Brain microvascular endothelial cell (primary cell): ENCODE measurements at places on chromosomes 1 and 21.

DNA sequence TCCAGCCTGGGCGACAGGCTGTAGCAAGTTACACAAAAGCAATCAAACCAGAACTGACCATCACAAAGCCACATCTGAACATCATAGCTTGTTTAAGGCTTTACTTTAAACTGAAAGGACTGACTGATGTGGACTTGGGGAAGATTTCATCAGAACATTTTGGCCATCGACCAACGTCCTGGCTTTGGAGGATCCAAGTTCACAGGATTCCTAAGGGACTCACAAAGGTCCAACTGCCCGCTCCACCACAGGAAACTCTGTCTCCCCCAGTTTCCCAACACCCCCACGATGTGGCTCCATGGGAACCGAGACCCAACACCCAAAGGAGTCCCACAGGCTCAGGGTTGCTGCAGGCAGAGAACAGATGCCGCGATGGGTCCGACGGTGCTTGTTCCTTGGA is 9.3 kb downstream of the SSU72 start:
- DNase-seq, result no peak

DNA sequence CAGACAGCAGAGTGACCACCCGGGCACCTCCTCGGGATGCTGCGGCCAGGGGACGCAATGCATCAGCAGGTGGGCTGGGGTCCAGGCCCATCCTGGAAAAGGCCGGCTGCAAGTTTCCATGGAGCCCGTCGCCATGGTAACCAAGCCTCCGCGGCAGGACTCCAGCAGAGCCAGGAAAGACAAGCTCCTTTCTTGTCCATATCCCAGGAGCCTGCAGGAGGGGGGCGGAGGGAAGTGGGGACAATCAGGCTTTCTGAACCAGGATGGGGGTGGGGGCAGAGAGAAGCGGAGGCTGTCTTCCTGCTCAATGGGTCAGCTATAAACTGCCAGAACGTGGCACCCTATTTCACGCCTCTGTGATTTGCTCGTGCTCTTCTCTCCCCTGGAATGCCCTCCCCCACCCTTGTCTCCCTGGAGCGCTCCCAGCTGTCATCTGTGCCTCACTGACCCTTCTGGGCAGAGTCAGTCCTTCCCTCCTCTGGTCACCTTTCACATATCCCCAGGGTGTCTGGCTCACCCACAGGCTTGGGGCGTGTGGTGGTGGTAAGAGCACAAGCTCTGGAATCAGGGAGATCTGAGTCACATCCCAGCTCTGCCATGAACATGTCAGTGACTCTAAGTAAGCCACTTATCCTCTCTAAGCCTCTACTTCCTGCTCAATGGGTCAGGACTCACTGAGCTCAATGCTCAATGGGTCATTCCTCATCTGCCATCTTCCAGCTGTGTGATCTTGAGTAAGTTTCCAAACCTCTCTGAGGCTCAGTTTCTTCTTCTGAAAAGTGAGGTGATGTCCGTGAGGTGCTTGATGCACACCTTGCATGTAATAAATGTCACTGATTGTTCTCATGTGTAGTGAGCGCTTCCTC is 58.9 kb upstream of the LAPTM5 start:
- peak; percentile 71 for DNase-seq

DNA sequence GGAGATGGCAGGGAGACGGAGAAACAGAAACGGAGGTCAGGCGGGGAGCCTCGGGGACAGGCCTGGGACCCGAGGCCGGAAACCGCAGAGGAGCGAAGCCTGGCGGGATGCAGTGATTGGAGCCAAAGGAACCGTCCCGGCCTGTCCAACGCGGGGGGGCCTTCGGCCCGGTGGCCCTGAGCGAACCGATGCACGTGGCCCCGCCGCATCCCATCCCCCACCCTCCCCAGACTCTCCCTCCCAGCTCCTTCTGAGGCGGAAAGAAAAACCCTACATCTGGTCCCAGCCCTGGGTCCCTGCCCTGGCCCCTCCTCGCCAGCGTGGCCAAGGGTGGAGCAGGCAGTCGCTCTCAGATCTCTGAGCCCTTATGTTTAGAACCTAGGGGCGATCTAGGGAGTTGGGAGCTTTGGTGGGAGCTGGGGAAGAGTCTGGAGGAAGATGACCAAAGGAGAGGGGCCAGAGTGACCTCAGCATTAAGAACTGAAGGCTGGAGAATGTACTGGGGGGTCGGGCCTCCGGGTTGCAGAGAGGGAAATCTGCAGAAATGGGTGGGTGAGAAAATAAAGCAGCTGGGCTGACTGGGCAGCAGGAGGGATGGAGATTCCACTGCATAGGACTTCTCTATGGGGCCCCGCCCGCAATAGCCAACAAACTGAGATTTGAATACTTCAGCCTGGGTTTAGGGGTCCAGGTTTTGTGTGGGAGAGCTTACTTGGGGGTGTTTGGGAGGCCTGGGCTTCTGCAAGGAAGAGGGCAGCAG is 1.5 kb upstream of the CRABP2 start:
- DNase-seq, result no peak

GRCh38 chr1:236079703-236080102 is 14.8 kb upstream of the NID1 start:
- DNase-seq, result no peak

DNA sequence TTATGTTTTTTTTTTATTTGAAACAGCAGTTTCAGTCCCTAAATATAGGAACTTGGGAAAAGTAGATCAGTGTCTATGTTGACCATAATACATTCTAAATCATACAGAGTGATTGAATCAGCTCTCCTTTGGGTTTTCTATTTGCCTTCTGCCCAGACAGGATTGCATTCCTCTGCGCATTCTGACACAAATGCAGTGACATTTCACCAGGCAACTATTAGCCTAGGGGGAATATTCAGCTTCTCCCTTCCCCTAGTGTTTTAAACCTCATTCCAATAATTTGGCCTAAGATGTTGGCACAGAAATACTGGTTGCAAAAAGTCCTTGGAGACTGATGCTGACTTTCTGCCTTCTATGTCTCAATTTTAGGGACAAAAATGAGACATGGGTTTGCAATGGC is 172.8 kb downstream of the PTGER3 start:
- no peak for DNase-seq

- no peak for DNase-seq
Observed at GRCh38 chr1:214335567-214335966, 54.6 kb downstream of the SMYD2 start.

DNA sequence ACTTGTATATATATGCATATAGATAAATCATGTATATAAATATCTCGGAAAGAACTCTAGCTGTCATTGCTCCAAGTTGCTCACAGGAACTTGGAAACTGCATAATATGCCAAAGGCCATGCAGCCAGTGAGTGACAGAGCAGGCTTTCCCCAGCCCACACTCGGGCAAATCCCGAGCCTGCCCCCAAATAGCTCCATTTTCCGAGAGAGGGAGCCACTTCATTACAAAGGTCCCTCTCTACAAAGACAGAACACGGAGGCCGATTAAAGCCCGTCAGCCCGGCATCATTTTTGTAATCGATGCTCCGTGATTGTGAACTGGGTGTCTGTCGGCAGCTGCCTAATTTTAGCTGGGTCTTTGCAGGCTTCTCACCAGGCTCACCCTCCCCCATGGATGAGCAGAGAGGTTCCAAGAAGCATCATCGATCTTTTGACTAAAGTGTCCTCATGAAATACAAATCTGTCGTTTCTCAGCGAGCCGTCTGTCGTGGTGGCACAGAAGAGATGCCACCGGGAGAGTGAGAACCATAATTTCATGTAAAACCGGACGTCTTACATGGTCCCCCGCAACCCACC is 663.9 kb downstream of the PTPRU start:
- DNase-seq, result no peak

DNA sequence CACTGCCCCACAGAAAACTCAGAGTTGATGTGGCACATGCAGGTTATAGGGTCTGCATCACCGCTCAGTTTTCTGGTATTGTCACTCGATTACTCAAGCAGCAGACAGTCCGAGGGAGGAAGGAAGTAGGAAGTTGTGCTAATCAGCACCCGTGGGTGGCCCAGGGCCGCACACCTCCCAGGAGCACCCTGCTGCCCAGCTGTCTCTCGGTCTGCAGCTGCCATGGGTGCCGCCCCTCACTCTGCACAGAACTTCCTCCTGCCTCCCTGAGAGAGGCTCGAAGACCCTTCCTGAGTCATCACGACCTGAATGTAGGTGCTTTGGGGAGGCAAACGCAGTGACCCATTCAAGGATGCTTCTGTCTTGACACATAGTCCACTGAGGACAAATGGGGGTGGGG is 4.2 kb upstream of the TFF3 start:
- no peak for DNase-seq

- DNase-seq, result no peak
Observed at GRCh38 chr21:23936224-23936623, 1671.1 kb downstream of the MRPL39 start.

DNA sequence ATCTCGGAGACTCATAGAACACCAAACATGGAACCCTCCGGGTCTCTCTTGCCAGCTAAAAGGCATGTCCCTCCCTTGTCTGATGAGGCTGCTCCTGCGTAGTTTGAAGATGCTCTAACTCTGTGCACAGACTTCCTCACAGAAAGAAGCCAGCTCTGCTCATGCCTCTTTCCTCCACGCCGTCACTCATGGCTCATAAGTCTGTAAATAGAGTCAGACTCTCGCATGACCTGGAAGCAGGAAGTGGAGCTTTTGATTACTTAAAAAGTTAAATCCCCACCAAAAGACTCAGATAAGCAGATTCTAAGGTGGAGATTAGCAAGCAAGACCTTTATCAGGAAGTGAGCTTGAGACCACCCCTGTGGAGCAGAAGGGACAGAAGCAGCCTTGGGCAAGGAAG is 171.6 kb downstream of the TRIM33 start:
- DNase-seq, result no peak

- no peak for DNase-seq
Observed at GRCh38 chr21:44960141-44961092, 20.6 kb downstream of the SLX9 start.

DNA sequence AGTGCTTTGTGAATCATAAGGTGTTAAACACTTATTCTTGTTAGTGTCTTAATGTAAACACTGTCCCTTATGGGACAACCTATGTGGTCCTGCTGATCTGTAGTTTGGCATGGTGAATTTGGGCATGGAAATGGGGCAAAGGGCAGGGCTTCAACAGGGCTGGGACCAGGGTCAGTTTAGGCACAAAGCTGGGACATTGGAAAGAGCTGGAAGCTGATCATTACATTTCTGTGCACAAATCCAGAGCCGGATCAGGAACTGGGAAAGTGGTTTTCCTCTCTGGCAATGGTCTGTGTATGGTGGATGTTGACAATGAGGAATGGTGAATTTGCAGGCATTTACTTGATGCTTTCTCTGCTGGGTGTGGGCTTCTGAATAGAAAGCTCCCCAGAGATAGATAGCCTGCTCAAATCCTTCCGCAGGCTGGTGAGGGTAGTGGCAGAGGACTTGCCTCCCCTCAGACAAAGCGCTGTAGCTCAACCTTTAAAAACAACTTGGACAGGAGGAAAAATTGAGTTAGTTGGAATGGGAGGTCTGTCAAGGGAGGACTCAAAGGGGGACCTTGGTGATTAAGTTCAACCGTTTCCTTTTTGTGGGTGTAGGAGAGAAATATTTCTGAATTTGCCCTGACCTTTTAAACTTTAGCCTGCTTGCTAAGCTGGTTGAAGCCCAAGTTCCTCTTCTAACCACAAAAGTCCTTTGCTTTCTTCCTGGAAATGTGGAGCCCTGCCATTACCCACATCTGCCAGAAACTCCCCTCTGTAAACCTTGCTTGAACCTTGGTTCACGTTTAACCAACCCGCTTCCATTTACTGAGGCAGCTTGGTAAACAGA is 35.3 kb downstream of the HLX start:
- DNase-seq, result no peak

GRCh38 chr1:155197901-155198546 is 9.7 kb downstream of the THBS3 start:
- DNase-seq, result no peak

GRCh38 chr1:224929335-224930237 is at the start of gene DNAH14:
Gene DNAH14, plus strand, starts transcription at chr1:224929675. Its CDS starts 23,028 bp downstream, at chr1:224952703.
- DNase-seq, result peak; percentile 57

GRCh38 chr1:151565502-151566189 is 25.5 kb downstream of the TUFT1 start:
- no peak for DNase-seq

GRCh38 chr1:115647047-115647446 is 5.3 kb downstream of the VANGL1 start:
- peak; percentile 36 for DNase-seq

GRCh38 chr1:169426174-169426705 is 1.0 kb downstream of the CCDC181 start:
- no peak for DNase-seq

DNA sequence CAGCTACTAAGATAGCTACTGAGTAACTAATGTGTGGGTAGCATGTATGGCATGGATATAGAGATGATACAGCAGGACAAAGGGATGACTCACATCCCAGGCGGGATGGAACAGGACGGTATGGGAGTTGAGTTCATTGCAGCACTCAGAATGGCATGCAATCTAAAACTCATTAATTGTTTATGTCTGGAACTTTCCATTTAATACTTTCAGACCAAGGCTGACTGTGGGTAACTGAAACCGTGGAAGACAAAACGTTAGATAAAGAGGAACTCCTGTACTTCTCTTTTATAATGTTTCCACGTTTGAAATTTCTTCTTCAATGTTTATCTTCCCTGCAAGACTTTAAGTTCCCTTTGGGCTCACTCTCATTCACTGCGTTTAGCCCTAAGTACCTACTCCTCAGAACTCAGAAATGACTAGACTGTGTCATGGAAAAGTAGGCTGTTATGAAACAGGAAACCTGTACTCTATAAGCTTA is 151.9 kb downstream of the MAGI3 start:
- DNase-seq, result peak; percentile 83

DNA sequence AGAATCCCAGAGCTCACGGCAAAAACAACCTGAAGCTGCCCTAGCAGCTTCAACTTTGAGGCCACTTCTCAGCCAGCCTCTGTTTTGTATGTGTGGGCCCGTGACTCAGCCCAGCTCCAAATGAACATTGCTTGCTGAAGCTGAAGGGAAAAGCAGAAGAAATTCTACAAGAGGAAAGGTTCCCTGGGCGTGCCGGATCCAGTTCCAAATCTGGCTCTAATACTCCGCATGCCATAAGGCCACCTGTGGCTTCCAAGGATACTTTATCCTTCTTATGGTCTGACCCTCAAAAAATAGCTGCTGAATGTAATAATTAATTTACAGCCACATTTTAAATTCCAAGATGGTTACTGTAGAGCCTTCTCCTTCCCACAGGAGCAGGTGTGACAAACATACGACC is 24.3 kb downstream of the TSPAN2 start:
- no peak for DNase-seq

DNA sequence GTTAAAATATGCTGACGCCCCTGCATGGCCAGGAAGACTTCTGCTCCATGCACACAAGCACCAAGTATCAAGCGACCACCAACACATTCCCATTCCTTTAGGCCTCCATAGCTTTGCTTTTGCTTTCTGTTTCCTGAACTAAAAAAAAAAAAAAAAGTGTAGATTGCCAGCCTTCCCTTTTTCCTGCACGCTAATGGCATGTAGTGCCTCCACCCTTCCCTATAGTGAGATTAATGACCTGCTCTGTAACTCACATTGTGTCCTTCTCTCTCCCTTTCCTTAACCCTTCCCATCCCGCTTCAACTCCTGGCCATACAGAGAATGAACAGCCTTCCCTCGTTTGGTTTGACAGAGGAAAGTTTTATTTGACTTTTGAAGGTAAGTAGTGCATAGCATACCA is 57.1 kb upstream of the DYNLT5 start:
- DNase-seq, result no peak

- no peak for DNase-seq
Observed at GRCh38 chr1:7454895-7455784, 316.0 kb upstream of the VAMP3 start.
